ENCODE measurements at places on chromosomes 2 and 18.

DNA sequence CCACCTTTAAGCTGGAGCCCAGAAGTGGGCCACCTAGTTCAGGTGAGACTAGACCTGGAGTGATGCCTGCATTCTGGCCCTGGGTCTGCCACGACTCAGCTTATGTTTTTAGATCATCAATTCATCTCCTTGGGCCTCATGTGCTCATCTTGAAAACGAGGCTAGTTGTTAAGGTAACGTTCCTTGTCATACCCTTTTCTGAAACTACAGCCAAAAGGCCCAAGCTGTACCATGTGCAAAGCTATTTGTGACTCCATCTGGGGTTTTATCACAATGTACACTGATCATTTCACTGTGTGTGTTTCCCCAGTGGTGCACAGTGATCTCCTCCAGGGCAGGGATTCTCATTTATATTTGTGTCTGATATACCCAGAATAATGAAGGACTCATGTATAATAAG lies 138.4 kb upstream of the COPS8 start:
- no peak for DNase-seq

DNA sequence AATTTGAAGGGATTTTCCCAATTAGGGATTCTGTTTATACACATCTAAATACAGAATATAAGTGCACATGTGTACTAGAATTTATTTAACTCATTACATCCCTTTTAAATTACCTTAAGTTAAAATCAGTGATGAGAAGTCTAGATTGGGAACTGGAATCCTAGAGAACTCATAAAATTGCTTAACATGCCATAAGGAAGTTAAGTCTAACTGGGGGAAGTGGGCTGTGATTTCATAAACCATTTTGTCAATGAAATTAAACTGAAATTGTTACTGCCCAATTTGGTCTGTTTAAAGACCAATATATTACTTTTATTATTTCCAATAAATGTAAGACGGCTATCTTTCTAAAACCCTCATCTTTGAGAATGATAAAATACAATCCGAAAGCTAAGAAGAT lies 72.3 kb upstream of the CD226 start:
- no peak for DNase-seq

DNA sequence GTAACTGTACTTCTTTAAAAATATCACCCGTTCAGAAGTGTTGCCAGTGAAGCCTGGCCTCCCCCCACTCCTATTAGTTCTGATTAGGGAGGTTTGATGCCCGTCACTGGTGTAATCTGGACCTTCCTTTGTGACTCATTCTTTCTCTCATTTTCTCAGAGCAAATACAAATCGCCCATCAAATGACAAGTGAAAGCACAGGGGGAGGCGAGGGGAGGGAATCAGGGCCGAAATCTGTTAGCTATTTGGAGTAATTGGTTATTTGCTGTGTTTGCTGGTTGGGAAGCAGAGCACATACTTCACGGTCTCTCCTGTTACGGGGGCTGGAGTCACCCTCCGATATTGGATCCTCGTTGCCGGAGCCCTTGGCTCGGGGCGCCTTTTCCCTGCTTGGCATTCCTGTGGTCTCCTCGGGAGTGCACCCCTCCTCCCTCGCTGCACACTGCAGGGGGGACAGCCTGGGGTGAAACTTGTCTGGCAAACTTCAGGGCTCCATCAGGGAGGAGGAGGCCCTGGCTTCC lies 178.1 kb downstream of the DYSF start:
- no peak for DNase-seq

- no peak for DNase-seq
Observed at GRCh38 chr18:63107931-63108330, 211.6 kb downstream of the BCL2 start.

DNA sequence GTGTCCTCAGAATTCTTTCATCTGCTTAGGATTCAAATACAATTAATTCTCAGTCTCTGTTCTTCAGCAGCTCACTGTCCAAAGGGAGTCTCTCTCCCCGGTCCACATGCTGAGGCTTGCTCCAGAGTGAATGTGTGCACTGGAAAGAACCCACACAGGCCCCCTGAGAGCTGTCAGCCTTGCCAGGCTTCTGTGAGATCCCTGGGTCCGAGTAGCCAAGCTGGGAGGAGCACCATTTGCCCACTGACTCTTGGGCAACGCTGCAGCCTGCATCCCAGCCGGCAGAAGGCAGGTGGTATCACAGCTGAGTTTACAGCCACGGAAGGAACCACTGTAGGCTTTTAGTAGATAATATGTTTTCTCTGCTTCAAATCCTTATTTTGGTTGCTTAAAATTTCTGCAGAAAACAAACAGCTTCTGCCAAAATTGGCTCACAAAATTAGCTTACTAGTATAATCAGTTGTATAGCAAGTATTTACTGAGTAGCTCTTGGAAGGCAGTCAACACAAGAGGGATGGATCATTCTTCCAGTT lies 21.4 kb upstream of the LTBP1 start:
- DNase-seq, result no peak

- DNase-seq, result no peak
Observed at GRCh38 chr2:163675388-163675787, 60.4 kb downstream of the FIGN start.

- no peak for DNase-seq
Observed at GRCh38 chr2:194103941-194104659, 1552.9 kb upstream of the SLC39A10 start.

- no peak for DNase-seq
Observed at GRCh38 chr2:232538671-232539070, 821 bp upstream of the CHRNG start.

GRCh38 chr2:239421851-239422250 lies 21.0 kb upstream of the HDAC4 start:
- DNase-seq, result no peak

- DNase-seq, result no peak
Observed at GRCh38 chr2:24343225-24343882, 17.0 kb downstream of the ITSN2 start.

DNA sequence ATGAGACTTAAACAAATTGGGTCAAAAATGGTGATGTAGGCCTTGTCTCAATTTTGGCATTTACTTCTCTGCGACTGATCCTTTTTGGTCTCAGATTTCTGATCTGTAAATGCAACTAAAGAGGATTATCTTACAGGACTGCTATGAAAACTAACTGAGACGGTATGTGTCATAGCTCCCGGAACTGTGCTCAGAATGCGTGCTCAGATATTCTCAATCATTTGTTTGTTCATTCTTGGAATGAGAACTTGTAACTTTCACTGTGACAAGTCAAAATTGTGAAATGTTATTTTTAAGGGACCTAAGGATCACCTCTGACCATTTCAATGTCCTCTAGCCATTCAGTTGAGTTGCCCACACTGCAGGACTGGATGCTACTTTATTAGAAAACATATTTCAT lies 498.2 kb upstream of the PIK3C3 start:
- DNase-seq, result no peak

GRCh38 chr2:11068079-11068741 lies 87.1 kb upstream of the SLC66A3 start:
- DNase-seq, result no peak

DNA sequence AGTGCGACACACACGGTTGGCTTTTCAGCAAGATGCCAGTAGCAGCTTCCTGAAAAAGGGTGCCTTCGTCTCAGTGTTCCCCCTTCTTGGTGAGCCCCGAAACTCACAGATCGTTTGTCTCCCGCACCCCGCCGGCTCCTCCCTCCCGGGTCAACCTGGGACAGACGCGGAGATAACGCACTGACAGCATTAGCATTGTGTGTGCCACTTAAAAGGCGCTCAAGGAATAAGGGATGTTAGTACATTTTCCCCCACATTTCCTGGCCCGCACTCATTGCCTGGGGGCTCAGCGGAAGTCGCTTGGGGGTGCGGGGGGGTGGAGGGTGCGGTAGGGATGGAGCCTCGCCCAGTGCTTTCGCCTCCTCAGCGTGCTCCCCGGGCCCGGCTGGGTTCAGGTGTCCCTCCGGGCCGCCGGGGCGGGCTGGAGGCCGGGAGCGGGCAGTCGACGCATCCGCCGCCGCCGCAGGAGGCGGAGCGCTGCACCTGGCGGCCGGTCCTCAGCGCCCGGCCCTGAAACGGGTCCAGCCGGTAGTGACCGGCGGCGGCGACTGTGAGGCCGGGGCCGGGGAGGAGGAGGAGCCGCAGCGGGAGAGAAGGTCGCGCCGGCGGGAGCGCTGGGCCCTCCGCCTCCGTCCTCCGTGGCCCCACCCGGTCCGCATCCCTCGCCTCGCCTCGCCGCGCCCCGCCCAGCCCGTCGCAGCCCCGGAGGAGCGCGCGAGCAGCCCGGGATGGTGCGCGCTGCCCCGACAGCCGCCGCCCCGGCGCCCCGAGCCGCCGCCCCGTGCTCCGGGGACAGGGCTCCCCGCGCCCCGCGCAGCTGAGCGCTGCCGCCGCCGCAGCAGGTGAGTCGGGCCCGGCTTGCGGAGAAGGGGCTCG lies at the start of gene MFSD6:
MFSD6 (plus strand) TSS at position 694 of the 876 bp plus-strand sequence. CDS start 27,675 bp downstream, outside the sequence.
- DNase-seq, result peak; percentile 45

DNA sequence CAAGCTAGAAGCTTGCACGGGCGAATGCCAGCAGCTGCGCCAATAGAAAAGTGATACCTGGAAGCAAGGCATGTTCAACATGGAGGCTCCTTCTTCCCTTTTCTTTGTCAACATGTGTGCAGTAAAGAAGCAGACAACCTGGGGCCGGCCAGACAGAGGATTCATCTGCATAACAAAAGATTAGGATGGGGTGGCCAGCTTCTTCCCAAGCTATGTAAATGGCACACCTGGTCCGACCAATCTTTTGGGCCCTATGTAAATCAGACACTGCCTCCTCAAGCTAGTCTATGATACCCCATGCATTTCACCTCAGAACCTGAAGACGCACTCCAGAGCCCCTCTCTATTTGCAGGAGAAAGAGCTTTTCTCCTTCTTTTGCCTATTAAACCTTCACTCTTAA lies 66.4 kb upstream of the TGFA start:
- no peak for DNase-seq

- no peak for DNase-seq
Observed at GRCh38 chr2:162838136-162838497, 450 bp downstream of the KCNH7 start.

DNA sequence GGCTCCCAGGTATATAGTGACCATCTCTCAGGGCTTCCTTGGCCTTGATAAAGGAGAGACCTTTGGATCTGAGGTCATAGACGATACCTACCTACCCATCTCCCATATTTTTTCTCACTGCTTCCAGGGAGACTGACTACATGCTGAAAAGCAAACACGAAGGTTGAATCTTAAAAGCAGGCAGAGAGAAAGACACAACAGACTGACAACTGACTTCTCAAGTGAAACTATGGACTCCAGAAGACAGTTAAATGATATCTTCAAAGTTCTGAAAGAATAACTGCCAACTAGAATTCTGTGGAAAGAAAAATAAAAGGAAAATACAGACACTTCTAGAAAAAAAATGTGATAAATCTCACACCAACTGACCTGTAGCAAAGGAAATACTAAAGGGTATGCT lies 76.5 kb upstream of the HAAO start:
- no peak for DNase-seq

GRCh38 chr2:44560941-44561340 lies 199.2 kb downstream of the CAMKMT start:
- no peak for DNase-seq

DNA sequence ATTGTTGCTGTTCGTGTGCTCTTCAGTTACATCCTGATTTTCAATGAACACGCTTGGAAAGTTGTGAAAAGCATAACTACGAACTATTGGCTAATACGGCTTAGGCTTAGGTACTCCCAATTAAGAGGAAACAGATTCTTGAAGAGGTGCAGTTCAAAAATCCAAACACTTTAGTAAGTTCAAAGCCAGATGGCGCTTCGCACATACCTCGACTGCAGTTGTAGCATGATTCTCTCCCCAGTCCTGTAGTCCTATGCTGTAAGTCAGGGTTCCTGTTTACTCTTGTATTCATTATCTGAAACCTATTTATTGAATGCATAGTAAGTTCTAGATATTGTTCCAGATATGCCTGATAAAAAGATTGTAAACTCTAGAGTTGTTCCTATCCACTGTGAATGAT lies 165.2 kb downstream of the TRIB2 start:
- no peak for DNase-seq

GRCh38 chr2:59435635-59436034 lies 1117.8 kb downstream of the BCL11A start:
- DNase-seq, result no peak

DNA sequence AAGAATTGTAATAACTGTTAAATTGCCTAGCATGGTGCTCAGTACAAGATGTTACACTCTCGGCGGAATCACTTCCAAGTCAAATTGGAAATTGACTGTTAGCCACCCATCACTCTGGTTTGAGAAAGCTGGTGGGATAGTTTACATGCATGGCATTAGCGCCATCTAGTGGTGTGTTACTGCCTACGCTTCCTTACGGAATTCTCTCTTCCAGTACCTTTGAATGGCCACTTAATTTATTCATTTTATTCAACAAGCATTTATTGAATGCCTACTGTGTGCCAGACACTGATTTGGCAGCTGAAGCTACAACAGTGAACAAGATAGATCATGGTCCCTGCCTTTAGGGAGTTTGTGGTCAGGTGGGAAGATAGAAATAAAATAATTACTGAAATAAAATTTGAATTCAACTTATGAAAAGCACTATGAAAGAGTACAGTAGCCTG lies 171.2 kb downstream of the TMEM247 start:
- peak; percentile 39 for DNase-seq

DNA sequence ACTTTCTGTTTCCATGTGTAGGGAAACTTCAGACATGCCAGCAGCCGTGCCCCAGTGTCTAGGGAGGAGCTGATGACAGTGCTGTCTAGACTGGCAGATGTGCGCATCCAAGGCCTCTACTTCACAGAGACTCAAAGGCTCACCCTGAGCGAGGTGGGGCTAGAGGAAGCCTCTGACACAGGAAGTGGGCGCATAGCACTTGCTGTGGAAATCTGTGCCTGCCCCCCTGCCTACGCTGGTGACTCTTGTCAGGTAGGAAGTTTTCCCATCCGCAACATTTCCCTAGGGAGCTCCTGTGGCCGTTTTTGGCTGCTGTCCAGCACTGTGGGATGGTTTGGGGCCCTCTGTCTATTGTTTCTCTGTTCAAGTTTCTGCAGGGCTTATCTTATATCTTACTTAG lies 143.1 kb upstream of the TTC39C start:
- DNase-seq, result peak; percentile 54

- DNase-seq, result no peak
Observed at GRCh38 chr2:151437630-151438029, 27.9 kb downstream of the RIF1 start.

DNA sequence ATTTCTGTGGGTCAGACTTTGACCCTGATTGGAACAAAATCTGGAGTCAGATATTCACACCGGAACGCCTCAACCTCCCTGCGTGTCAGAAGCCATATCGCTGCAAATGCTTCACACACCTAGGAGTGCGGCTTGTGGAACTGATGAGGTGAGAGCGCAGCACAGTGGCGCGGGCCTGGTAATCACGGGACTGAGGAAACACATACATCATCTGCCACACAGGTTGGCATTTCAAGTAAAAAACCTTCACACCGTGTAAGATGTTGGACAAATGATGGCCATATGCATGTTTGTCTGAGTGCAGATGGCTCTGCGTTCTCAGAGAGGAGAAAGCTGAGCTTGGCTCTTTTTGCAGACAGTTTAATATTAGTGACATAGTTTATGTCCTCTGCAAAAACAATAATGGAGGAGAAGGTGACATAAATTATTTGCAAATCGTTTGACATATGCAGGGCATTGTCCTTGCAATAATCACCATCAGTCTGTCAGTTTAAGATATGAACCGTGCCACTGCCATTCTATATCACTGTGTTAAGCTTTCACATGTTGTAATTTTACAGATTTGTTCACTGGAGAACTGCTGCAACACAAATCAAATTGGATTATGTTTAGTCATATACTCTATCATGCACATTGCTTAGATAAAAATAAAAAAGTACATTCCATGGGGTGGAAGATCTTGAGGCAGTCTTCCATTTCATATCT lies 101.4 kb downstream of the MTX2 start:
- DNase-seq, result no peak

- no peak for DNase-seq
Observed at GRCh38 chr2:29325544-29325943, 210.3 kb downstream of the CLIP4 start.

GRCh38 chr2:15784106-15784885 lies 156.1 kb upstream of the MYCN start:
- no peak for DNase-seq
